Stimulated activated CD8-positive, alpha-beta memory T cell treated with anti-CD3 and anti-CD28 coated beads, Interleukin-12 subunit alpha, Interleukin-12 subunit beta, amount 100 ng/mL, for 4 hours (primary cell): ENCODE measurements at places on chromosomes 4 and X.
A peak's percentile ranks its signal among the peaks of the same experiment; 100 is the strongest.

DNA sequence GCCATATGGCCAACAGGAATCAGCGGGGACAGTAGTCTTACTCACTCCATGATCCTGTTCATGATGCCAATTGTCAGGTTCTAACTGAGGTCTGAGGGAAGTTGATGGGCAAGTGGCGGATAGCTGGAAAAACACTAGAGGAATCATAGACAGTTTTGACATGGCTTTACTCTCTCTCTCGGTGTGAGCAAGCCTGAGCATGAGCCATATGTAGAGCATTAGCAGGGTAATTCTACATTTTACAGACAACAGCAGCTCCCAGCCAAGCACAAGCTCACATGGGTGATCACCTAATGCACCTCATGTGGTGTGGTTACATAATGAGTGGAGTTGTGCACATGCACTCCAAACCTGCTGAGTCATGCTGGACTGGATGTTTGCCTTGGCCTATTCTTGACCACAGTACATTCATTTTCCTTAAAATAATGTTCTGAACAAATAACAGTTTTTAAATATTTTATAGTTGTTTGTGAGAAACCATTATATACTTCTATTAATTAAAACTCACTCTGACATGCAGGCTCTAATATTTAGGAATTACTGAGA, 429.2 kb downstream of the GPAT3 start:
- no peak for DNase-seq

DNA sequence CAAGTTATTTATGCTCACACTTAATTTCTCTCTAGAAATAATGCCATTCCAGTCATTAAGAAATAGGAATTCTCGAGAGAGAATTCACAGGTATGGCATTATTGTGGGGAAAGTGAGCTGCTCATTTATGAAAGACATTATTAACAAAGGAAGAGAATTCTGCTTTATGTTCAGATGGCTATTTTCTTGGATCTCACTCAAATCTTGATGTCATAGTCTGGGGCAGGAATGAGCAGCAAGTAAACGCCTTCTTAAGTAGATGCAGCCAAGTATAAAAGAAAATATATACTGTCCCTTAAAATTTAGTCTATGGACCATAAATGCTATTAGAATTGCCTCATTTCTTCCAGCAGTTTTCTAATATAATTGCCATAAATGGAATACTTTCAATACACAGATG, 58.2 kb upstream of the FBXW7 start:
- DNase-seq, result no peak

GRCh38 chr4:86818841-86819240, 30.3 kb downstream of the SLC10A6 start:
- DNase-seq, result no peak

- no peak for DNase-seq
These were observed 760 bp downstream of the TRMT2B start for GRCh38 chrX:101051153-101051548.

DNA sequence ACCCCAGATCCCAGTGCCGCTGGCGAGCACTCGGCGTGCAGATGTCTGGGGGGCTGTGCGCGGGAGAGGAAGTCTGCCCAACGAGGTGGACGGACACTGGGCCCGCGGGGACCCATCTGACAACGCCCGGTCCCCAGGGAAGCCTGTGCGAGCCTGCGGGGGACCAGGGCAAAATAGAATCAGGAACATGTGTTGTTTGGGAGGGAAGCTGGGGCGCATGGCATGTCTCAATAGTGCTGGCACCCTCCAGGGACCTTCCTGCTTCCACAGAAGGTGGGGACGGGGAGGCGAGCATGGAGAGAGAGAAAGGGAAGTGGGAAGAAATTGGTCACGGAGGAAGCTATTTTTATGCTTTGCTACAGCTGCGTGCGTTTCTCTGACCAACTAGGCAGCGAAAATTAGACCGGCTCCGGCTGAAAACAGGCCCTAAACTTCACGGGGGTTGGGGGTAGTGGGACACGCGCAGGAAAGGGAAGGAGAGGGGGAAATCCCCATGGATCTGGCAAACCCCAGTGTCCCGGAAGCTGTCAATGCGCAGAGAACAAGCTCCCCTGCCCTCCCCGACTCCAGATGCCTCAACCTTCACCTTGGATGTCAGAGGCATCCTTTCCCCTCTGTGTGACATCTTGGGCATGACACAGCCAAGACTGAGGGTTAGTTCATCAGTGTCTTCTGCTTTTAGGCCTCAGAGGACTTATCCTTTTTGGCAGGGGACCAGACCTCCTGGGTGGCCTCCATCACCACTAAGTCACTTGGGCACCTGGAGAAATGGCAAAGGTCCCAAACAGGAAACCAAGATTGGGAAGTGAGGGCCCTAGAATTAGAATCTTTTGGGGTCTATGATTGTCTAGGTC, 169.8 kb upstream of the BCOR start:
- DNase-seq, result no peak

- DNase-seq, result no peak
These were observed 64.7 kb upstream of the PLAC8 start for GRCh38 chr4:83179205-83179604.

DNA sequence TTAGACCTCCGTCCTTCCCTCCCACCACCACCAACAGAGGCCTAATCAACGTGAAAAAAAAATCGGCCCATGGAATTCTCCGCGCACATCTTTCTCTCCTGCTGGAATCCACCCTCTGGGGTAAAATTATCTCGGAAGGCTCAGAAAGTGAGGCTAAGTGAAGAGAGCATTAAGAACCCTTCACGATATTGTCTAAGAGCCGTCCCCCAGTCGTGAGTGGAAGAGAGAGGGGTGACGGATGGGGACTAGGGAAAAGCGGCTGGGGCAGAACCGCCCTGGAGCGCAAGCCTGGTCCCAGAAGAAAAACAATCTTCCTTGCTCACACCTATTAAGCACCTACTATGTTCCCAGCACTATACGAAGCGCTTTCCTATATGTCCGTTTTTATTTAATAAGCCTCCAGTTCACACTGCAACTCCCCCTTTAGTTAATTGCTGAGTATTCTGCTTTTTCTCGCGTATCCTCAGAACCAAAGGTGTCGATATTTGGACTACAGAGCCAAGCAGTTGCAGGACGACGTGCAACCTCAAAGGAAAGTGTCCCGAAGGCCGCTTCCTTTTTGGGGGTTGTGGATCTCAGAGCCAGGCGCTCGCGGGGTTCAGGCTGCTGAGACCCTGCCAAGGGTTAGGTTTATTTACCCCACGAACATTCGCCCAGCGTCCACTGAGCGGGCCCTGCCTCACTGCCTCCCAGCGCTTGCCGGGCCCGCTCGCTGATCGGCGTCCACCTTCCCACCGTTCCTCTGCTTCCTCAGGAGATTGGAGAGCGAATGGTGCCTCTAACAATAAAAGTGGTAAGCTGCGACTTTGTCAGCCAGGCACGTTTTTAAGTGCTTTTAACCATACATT, 889 bp downstream of the MGARP start:
- DNase-seq, result no peak

DNA sequence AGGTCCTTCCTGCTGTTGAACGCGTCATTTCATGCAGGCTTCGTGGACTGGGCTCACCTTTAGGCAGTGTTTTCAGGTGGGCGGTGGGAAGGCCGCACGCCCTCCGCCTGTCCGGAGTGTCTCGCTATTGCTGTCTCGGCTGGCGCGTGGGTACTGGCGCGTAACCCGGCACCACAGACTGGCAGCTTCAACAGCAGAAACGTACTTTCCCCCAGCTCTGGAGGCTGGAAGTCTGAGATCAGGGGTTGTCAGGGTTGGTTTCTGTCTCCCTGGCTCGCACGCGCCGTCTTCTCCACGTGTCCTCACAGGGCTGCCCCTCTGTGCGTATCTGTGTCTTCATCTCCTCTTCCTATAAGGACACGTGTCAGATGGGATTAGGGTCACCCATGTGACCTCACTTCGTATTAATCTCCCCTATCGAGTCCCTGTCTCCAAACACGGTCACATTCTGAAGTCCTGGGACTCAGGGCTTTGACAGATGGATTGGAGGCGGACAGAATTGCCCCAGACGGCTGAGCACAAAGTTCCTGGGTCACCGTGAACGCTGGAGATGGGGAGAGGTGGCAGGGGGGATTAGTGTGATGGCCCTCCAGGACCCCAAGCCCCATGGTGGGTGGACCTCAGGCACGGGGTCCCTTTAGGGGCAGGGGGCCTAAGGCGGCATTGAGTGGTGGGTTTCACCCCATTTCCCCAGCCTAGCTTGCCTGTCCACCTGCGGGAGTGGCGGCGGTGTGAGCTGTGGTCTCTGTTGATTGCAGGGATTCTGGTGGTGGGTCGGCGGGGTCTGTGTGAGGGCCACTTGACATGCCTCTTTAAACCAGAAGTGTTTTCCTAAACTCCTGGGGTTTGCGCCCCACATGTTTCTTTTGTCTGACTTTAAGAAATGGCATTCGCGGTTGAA, 83.4 kb upstream of the LRPAP1 start:
- DNase-seq, result no peak

DNA sequence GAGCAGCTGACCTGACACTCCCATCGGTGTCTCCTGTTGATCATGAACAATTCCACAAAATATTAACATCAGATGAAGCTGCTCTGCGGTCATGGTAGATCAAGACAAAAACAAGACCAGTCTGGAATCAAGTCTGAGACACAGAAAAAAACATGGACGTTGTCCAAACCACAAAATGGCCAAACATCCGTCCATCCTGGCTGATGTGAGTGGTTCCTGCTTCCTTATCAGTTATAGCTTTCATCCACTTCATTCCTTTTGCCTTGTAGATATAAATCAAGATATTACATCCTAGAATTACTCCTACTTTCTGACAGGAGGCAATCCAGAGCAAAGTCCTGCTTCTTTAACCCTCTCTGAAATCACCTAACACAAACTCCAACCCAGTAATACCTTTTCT, 28.8 kb upstream of the PCSK1N start:
- DNase-seq, result no peak

GRCh38 chr4:106582103-106582502, 213.5 kb upstream of the GIMD1 start:
- DNase-seq, result no peak

DNA sequence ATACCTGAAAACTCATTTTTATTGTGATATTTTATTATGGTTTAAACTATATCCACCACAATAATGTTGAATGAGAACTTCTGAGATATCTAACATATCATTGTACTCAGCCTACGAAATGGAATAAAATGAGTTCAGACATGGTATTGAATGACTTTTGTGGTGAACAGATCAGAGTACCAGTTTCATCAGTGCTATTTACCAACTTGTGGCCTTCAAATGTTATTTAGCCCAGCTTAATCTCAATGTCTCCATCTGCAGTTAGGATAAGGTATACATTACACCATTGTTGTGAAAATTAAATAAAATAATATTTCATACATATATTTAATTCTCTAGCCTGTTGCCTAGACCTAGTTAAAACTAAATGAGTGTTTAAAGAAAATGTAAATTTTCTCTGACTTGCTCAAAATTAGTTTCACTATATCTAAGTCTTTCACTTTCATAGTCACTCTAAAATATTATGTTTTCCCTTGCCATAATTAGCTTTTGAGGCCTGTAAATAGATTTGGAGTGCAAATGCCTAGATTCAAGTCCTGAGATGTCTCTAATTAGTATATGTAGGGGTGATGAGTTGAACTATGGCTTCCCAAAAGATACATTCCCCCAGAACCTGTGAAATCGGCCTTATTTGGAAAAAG, 594.2 kb downstream of the STPG2 start:
- DNase-seq, result no peak

- DNase-seq, result no peak
These were observed 47.7 kb upstream of the AFAP1 start for GRCh38 chr4:7987148-7987989.

GRCh38 chrX:85993539-85994197, 53.7 kb downstream of the CHM start:
- DNase-seq, result no peak

DNA sequence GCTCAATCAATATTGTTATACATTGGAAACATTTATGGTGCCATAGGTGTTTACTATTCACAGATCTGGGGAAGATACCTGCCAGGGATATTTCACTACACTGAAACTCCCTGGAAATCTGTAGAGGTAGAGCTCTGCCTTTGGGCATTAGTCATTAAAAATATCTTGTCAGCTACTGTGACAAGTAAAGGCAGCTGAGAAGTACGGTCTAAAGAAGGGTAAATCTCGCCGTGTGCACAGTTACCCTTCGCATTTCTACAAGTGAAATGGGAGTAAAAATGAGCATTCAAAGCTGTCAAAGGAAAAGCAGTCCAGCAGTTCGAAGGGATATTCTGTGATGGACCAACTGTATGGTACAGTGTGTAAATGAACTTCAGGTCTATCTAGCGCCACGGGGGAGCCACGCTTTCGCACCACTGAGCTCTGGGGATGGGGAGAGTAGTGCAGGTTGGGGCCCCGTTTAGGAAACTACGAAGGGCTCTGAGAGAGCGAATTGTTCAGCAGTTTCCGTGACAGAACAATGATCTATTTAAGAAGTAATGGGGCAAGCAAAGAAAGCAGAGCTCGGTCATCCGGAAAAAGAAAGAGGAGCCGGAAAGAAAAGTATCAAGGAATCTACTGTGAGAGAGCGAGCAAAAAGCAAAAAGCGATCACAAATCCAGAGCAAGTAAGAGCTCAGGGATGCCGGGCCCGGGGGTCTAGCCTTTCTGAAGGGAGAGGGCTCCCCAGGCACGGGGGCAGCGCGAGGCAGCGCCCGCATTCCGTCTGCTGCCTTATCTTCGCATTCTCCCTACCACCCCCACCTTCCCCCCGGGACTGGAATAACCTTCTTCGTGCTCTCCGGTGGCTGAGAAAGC, 646 bp downstream of the TIGD4 start:
- DNase-seq, result peak; percentile 2

DNA sequence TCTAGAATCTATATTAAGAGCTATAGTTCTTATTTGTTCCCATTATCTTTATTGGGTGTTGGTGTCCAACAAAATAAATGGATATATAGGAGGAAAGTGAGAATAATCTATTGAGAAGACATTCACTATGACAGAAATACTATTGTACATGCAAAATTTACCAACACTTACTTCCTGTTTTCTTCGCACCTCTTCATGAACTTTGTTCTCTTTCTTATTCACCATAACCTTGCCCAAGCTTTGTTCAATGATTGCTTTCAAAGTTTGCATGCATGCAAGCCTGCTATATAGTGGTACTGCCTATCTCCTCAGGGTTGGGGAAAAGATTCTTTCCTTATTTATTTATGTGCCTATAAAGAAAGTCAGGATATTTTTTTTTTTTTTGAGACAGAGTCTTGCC, 176.4 kb upstream of the JADE1 start:
- no peak for DNase-seq

- DNase-seq, result no peak
These were observed 773 bp upstream of the ZNF827 start for GRCh38 chr4:145939441-145939750.

GRCh38 chr4:17512973-17513665, 1.2 kb upstream of the QDPR start:
- no peak for DNase-seq

DNA sequence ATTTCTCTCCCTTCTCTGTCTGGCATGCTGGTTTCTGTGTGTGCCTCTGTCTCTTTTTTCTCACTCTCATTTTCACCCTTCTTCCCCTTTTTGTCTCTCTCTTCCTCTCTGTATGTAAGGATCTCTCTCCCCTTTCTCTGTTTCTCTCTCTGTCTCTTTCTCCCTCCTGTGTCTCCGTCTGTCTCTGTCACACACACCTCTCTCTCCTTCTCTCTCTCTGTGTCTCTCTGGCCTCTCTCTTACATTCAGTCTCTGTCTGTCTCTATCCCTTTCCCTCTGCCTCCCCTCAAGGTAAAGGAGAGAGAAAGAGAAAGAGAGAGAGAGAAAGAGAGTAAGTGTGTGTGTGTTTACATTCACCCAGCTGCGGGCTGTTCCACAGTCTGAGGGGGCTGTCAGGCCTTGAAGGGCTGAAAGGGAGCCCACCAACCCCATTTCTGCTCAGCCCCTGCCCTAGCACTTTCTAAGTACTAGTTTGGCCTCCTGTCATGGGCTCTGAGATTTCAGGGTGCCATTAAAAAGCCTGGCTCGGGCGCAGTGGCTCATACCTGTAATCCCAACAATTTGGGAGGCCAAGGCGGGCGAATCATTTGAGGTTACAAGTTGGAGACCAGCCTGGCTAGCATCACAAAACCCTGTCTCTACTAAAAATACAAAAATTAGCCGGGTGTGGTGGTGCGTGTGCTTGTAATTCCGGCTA, 9.6 kb upstream of the TSPYL2 start:
- no peak for DNase-seq
